GM12864 (cell line): ENCODE measurements at places on chromosomes 5 and 9.

GRCh38 chr5:81409896-81410295 is 16.0 kb upstream of the ACOT12 start:
- no peak for DNase-seq

DNA sequence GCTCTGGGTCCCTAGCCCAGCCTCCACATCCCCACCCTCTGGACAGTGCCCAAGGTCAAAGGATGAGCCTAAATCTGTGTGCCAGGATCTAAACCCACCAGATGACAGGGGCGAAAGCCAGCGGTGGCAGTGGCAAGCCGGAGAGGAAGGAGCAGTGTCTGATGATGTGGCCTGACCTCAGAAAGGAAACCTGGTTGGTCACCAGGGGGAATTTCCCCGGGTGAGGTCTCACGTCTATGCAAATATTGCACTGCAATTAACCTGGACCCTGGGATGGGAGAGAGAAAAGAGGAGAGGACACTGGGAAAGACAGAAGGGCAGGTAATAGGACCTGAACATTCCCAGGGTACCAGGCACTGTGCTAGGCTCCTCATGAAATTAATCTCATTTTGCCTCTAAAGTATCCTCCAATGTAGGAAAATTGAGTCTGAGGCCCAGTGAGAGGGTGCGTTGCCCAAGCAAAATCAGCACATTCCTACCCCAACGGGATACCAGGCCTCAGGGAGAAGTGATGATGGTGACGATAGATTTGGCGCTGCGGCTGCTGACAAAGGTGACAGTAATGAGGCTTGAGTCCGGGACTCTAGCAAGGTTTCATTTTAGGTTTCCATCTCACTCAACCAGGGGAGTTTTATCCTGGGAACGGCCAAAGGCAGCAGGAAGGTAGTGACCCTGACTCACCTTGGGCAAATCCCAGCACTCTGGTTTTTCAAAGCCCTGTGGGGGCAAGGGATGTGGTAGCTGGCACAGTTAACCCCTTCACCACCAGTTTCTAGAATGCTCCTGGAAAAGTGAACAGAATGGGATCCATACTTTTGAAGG is 13.4 kb upstream of the TNIP1 start:
- no peak for DNase-seq

DNA sequence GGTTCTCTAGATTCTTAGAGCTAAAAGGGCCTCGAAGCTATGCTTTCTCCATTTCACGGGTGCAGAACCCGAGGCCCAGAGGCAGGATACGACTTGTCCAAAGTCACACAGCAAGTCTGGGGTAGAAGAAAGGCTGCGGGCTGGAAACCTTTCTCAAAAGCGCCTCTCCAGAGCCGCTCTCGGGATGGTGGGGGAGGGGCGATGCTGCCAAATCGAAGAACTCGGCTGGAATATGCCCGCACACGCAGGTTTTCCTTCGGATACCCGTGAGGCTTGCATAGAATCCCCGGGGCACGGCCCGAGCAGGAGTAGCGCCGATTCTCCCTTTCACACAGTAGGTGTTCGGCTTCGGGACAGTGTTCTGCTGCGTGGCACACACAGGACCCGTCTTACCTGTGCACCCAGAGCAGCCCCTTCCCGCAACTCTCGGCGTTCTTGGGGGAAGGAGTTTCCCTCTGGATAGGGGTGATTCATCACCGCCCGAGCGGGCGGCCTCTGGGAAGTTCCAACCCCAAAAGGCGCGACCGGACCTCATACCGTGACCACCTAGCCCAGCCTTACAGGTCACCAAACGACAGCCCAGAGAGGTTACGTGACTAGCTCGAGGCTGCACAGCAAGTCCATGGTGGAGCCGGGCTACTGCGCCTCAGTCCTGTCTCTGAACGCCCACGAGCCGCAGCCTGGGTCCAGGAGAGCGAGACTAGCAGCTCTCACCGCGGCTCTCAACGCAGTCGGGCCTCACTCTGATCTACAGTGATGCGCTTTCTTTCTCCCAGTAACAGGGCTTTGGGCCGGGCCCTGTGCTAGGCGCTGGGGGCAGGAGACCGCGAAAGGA is 4.1 kb downstream of the PAX5 start:
- DNase-seq: no peak

DNA sequence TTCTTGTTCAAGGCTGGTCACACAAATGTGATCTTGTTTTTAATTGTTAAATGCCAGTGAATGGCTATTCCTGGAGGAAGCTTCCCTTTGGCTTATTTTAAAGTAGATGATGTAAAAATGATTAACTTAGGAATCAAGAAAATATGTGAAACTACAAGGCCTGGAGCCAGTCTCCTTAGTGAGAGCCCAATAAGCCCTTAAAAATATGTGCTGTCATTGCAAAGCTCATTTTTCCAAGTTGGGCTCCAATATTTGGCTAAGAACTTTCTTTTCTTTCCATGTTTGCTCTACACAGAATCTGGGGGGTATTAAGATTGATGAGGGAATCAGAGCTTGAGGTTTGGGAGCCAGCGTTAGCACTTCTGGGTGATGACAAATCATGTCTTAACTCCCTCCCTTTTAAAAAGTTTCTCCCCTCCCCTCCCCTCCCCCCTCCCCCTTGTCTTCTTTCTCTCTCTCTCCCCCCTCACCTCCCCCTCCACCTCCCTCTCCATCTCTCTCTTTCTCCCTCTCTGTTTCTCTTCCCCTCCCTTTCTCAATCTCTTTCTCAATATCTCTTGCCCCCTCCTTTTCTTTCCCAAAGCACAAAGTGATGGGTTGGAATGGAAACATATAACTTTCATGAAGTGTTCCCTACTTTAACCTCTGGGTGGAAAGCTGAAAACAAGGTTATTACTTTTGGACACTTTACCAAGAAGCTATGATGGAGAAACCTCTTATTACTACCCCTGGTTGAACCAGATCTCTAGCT is 86.0 kb downstream of the FBXL7 start:
- DNase-seq: no peak

DNA sequence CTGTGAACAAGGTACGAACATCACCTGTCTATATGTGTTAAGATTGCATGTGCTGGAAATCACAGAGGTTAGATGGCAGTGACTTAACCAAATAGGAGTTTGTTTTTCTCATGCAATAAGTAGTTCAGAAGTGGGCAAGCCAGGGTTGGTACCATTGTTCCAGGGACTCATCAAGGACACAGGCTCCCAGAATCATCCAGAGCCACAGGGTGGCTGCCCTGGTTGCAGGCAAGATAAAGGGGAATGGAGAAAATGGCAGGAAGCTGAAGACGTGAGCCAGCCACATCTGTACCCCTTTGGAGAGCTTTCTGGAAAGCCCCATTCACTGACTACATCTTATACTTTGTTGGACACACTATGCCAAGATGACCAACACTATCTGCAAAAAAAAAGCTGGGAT is 126.0 kb upstream of the IL12B start:
- no peak for DNase-seq

DNA sequence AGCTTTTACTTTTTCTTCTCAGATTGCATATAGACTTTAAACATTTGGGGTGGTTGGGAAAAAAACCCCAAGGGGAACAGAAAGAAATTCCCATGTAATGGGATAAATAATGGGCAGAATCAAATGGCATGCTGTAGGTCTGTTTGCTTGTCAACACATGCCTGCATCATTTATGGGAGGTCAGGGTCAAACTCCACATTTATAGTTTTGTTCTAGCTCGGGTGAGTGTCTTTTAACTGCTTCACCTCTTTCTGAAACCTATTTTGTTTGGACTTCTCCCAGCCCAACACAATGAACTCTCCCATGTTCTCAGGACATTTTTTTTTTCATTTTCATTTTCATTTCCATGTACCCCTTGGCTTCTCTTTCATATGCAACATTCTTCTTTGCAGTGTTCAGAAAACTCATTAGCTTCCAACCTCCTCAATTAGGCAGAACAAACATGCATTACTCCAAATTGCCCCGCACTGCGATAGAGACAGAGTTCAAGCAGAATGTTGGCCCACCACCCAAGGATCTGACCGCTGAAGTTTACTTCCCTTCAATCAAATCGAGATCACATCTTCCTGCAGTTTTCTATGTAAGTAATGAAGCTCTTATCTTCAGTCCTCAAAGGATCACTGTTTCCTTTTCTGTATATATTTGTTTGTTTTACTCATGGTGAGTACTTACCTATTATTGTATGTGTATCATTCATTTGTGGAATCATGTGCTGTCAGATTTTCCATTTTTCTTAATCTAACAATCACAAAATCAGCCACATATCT is 354.6 kb downstream of the ZSWIM6 start:
- no peak for DNase-seq

DNA sequence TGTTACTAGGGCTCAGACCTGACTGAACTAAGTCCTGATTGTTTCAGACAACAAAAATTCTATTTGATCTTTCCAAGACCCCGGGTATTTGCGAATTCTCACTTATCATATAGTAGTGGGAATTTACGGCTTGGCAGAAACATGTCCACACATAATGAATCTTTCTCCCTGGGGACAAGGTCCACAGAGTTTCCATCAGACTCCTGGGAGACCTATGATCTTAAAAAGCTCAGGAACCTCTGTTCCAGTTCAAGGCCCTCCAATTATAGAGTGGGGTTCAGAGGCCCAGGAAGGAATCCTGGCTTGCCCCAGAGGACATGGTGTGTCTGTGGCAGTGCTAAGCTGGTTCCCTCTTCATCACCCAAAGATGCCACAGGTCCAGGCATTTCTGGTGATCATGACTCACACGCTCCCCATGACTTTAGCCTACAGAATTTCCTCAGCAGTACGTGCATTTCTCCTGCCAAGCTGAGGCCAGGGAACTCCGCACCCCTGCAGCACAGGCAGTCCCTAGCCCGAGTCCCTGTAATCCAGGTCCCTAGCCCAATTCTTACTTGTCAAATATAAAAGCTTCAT is 12.6 kb downstream of the RAPGEF1 start:
- no peak for DNase-seq

DNA sequence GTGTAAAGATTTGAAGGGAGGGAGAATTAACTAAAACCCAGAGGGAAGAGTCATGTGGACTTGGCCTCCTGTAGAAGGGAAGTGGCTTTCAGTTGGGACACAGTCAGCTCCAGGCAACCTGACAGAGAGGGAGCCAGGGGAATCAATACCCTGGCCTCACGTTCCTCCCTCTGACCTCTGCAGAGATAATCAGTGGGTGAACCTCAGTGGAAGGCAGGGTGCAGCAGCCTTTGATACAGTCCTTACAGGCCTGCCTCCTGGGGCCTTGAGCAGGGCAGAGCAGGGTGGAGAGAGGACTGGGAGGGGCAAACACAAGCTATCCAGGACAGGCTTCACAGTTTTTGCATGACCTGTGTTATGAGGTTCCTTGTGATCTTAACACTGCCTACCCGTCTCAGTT is 61.9 kb upstream of the GPBP1 start:
- no peak for DNase-seq

DNA sequence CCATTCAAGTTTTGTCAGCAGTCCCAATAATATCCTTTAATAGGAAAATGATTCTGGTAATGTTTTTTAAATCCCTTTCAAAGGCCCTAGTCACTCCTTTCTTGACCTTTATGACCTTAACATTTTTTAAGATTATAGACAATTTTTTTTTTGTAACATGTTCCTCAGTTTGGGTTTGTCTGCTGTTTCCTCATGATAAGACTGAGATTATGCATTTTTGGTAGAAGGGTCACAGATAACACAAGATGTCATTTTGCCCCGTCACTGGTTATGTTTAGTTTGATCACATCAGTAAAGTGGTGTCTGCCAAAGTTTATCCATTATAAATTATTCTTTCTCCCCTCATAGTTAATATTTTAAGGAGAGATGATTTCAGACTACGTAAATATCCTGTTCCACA is 16.0 kb upstream of the PTPDC1 start:
- no peak for DNase-seq

- DNase-seq: no peak
Observed at GRCh38 chr9:85182383-85182782, 512.9 kb downstream of the NTRK2 start.

DNA sequence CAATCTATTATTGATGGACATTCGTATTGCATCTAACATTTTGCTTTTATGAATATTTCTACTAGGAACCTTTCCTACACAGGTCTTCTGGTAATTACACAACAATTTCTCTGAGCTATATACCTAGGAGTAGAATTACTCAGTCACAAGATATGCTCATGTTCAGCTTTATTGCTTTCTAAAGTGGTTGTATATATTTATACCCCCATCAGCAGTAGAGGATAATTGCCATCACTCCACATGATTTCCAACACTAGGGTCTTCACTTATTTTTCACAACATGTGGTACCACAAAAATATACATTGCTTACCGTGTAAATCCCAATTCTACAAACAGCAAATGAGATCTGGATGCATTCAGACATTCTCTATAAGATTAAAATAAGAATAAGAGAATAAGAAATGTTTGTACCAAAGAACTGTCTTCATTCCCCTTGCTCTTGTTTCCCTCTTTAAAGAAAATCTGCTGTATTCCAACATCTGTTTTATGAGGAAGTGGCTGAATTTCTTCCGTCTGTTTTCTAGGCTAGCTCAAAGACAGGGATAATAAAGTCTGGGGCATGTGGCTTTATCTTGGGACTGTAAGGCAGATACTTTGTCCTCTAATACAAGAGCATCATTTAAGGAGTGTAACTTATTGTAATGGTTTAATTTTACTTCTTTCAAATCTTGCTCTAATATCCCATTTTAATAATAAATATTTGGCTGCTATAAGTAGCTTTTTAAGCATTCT is 28.2 kb downstream of the ARL15 start:
- no peak for DNase-seq

DNA sequence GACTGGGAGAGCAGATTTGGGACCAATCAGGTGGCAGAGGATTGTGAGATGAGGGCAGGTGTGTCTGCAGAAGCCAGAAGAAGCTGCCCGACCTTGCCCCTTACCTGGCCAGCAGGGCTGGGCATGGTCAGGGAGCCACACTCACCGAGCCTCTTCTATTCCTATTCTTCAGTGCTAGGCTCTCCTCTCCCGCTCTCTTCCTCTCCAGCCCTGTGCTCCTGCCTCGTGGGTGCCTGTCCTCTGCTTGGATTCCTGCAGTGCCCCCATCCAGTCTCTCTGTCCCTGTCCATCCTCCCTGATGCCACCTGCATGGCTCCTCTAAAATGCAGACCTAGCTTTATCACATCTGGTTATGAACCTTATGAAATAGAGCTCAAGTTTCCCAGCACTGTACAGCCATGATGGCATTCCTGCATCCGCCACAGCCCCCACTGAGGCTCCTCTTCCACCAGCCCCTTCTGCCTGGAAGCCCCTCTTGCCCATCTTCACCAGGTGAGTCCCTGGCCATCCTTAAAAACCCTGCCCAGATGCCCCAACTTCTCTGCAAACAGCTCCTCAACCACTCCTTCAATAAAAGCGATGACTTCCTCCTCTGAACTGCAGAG is 8.2 kb downstream of the UBE2QL1 start:
- DNase-seq: no peak
